ENCODE measurements at places on chromosomes 5 and 9.

GRCh38 chr5:179405054-179405416 is 59.8 kb upstream of the ADAMTS2 start:
- no peak for DNase-seq

- no peak for DNase-seq
Observed at GRCh38 chr5:179217356-179217755, 127.9 kb downstream of the ADAMTS2 start.

DNA sequence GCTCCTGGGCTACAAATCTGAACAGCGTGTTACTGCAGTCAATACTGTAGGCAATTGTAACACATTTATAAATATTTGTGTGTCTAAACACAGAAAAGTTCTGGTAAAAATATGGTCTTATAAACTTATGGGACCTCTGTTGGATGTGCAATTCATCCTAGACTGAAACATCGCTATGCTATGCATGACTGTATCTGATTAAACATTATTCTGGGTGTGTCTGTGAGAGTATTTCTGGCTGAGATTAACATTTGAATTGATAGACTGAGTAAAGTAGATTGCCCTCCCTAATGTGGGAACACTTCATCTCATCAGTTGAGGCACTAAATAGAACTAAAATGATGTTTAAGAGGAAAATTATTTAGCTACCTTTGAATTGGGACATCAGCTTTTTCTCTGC is 24.3 kb upstream of the PRDM9 start:
- no peak for DNase-seq

- no peak for DNase-seq
Observed at GRCh38 chr9:101197026-101197425, 168.5 kb downstream of the PLPPR1 start.

DNA sequence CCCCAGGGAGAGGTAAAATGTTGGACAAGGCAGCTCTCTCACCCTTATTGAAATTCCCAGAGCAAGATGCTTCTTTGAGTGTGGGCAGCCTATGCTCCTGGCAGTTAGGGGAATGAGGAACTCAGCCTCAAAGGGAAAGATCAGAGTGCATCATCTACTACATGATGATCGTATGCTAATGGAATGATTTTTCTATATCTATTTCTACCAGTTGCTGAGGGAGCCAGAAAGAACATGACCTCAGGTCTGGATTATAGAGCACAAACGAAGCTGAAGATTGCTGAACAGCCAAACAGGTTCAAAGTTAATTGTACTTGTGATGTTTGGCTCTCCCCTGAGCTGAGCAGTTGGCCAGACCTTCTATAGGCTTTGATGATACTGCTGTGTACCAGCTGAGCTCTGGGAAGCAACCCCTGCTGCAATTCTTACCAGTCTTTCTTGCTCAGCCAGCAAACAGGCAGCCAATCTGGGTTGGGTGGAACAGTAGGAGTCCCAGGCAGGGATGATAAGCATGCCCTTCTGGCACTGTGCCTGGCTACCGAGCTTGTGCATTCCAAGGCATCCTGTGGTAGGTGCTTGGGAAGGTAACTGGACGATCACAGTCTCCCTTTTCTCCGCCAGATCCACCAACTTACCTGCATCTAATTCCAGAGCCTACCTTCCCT is 10.3 kb upstream of the FBXL7 start:
- DNase-seq: no peak

DNA sequence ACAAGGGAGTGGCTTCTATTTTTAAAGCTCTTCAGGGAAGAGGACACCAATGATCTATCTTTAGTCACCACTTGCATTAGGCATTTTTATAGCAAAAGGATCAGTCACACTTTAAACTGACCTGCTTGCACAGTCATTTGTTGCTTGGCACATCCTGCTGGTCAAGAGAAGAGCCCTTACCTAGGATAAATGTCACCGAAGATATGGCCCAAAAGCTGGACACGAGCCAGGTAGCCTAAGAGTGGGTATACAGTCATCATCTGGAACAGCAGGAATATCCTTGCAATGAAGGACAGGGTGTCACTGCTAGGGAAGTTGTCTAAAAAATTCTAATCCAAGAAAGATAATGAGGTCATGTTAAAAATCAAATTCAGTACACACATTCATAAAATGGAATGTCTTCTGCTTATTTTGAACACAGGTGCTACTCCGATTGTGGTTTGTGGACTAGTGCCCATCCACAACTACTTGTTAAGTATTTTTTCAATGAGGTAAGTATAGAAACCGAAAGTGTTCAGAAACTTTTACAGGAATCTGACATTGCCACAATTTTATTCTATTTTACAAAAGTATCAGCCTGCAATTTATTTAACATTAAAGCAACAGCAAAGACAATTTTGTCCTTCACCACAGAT is 78.4 kb downstream of the SLC38A9 start:
- DNase-seq: no peak

- DNase-seq: no peak
Observed at GRCh38 chr5:116778651-116779280, 204.1 kb upstream of the SEMA6A start.

- DNase-seq: no peak
Observed at GRCh38 chr5:127094161-127094814, 21.0 kb upstream of the C5orf63 start.

GRCh38 chr5:62680121-62680520 is 101.5 kb downstream of the LRRC70 start:
- no peak for DNase-seq

- no peak for DNase-seq
Observed at GRCh38 chr9:109817846-109818472, 38.0 kb downstream of the PALM2AKAP2 start.

DNA sequence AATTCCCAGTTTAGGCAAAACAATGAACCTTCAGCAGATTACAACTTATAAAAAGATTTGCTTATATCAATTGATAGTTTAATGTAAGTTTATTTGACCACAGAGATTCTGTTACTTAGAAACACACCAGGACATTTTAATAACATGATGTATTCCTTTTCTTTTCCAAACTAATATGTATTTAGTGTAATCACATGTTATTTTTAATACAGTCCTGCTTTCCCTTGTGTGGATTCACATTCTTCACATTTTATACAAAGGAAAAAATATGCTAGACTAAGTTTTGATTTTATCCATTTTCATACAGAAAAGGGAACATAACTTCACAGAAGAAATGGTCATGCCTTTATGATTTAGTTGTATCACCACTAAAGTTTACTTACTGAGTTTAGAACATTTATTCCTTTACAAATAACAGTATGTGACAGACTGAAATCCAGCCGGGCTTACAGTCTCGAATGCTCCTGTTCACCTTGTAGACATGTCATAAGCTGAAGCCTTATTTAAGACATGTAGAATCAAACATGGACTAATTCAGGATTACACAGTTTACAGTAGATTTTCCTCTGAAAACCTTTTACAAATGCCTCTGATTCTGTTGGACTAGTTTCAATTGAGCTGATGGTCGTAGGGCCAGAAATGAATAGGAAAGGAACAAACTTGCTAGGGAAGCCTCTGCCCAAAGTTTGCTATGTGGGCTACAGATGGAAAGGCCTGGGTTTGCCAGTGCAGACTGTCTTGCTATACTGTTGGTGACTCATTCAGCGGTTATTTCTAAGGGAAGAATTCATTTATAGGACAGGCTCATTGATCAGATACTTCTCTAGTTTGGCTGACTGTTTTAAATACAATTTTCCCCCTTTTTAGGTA is 6.6 kb upstream of the ASPN start:
- no peak for DNase-seq

DNA sequence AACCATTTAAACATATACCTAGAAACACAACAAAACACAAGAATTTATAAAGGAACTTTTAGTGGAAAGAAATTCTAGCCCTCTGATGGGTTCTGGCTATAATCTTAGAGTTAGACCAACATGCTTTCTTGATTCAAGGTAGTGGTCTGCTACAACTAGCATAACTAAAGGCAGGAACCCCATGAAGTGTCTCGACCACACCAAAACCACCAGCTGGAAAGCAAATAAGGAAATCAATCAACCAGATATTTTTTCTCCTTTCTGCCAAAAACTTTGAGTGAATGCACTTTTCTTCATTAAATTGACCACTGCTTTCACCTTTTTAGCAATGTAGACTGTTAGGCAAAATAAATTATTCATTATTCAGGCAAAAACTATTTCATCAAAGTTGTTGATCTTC is 346.4 kb downstream of the EBF1 start:
- DNase-seq: no peak

DNA sequence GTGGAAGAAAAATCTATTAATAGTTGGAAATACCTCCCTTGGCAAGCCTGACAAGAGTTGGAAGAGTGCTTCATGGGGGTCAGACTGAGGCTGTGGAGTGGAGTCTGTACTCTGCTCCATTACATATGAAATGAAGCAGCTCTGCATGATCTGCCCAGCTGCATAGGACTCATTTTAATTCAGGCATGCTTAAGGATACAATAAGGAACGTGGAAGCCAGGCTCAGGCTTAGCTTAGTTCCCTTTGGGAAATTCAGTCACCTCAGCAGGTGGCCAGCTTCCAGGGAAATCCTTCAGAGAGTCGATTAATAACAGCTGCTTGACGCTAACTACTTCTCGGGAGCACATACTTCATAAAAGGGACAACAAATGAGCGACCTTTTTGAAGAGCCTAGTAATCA is 1672.9 kb upstream of the WWC1 start:
- DNase-seq: no peak

GRCh38 chr5:163997965-163998364 is 492.5 kb downstream of the MAT2B start:
- DNase-seq: no peak

GRCh38 chr5:57034201-57034916 is 82.4 kb upstream of the MIER3 start:
- DNase-seq: no peak

GRCh38 chr5:101390151-101390908 is 487.2 kb upstream of the ST8SIA4 start:
- DNase-seq: no peak

- no peak for DNase-seq
Observed at GRCh38 chr5:146342519-146342881, 3.9 kb downstream of the POU4F3 start.

DNA sequence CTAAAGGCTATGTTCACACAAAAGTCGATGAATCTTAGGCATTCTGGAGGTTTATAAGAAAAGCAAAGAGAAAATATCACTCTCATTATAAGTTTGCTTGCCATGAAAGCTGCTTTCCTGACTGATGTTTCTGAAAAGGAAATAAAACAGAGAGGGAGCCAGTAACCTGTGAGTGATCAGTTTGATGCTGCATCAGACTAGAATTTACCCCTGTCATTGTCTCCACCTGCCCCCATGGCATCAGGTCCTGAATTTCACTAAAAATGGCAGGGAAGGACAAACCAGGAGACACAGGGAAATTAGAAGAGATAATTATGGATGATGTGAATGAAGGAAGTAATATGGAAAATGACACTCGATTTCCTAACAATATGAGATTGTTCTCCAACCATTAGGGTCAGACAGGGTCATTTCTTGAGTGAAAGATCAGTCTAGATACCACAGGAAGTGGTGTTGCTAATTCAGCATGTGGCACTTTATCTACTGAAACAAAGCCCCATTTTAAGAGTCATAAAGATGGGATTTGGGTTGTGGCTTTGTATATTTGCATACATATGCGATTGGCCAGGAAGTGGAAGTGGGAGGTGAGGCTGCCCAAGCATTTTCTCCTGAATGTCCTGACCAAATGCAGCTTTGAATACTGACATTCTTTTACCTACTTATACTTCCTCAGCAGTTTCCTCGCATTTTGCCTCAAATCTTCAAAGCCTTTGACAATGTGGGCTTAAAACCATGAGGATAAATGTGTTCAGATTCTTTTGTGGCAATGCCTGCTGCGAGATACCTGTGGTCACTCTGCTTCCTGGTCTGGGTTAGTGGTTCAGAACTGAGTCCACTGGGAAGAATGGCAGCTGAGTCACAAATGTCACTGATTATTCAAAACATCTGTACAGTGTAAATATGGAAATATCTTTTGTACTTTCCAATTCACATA is 29.7 kb downstream of the MEGF10 start:
- DNase-seq: no peak

DNA sequence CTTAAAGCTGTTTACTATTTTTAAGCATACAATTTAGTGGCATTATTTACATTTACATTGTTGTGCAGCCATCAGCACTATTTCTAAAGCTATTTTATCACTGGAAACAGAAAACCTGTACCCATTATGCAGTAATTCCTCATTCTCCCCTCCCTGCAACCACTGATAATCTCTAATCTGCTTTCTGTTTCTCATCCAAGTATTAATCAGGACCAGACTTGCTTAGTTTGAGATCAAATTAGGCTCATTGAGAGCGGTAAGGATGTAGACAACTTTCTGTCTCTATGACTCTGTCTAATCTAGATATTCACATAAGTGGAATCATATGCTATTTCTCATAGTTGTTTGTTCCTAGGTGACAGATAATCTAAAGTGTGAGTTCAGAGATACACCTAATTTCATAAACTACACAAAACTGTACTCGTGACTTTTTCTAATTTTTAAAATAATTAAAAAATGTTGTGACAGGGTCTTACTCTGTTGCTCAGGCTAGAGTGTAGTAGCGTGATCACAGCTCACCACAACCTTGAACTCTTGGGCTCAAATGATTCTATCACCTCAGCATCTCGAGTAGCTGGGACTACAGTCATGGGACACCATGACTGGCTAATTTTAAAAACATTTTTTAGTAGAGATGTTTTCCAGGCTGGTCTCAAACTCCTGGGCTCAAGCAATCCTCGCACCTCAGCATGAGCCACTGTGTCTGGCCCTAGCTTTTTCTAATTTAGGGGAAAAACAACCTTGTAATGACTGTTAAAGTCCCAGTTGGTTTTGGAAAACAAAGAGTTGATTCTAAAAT is 37.6 kb downstream of the BDP1 start:
- no peak for DNase-seq

DNA sequence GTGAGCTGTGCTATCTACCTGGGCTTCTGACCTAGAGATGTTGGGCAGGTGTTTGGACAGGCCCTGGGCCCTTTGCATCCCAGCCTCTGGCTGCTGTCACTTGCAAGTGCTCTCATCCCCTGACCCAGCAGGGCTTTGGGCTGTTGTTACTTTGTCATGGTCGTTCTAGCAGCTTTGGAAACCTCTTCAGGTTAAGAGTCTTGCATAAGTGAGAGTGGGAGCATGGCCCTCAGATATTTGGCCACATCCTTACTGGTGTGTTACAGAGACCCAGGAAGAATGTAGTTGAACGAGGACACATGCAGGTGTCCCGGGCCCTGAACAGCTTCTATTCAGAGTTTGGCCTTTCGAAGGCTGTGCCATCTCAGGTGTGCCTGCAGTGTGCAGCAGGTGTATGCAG is 4.5 kb downstream of the TENT4A start:
- no peak for DNase-seq

DNA sequence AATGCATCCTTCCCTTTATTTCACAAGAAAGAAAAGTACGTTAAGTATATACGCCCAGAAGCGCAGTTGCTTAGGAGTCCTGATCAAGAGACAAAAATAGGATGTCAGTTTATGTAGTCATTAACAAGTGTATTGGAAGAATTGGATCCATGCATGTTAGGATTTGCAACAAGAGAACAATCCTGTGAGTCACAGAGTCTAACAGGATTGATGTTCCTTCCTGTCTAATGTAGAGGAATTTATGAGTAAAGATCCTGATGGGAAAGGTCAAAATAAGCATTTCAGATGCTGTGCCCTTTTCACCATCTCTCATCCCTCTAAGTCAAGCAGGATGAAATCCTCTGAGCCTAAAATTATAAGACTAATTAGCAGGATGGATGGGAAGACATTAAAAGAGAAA is 406.0 kb upstream of the GRIA1 start:
- DNase-seq: no peak

- no peak for DNase-seq
Observed at GRCh38 chr5:85671223-85671970, 946.3 kb upstream of the COX7C start.
